ENCODE measurements at places on chromosomes 11 and 22.

GRCh38 chr11:6414874-6415328 is 4.0 kb downstream of the APBB1 start:
- DNase-seq = no peak

GRCh38 chr11:62130283-62131169 is 6.7 kb downstream of the INCENP start:
- DNase-seq = no peak

- peak; percentile 38 for DNase-seq
Observed at GRCh38 chr22:30251711-30252110, 5.2 kb upstream of the LIF start.

- no peak for DNase-seq
Observed at GRCh38 chr11:84069048-84069447, 782.9 kb upstream of the CCDC90B start.

GRCh38 chr11:119629834-119630624 is 99.0 kb downstream of the NECTIN1 start:
- no peak for DNase-seq

DNA sequence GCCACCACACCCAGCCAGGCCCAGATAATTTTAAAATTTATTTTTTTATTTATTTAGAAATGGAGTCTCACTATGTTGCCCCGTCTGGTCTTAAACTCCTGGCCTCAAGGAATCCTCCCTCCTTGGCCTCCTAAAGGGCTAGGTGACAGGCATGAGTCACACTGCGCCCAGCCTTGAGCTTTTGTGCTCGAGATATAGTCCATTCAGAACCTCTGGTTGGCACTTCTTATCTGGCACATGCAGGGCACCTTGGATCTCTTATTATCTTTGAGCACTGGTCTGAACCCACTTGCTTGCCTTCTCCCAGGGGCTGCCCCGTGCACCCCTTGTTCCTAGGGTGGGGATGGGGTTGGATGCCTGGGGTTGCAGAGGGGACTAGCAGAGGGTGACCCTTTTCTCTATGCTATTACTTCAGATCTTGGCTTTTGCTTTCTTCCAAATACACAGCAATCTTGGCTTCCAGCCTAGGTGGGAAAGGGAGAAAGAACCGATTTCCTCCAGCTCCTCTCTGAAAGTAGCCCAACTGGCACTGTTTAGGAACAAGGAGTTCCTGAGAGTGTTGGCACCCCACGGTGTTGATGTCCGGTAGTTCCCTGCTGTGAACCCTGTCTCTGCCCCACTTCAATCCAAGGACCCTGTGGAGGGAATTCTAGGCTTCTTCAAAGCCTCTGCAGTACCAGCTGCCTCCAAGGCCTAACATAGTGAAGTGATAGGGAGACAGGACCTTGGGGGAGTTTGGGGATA is 1.3 kb upstream of the SLC3A2 start:
- DNase-seq = no peak

DNA sequence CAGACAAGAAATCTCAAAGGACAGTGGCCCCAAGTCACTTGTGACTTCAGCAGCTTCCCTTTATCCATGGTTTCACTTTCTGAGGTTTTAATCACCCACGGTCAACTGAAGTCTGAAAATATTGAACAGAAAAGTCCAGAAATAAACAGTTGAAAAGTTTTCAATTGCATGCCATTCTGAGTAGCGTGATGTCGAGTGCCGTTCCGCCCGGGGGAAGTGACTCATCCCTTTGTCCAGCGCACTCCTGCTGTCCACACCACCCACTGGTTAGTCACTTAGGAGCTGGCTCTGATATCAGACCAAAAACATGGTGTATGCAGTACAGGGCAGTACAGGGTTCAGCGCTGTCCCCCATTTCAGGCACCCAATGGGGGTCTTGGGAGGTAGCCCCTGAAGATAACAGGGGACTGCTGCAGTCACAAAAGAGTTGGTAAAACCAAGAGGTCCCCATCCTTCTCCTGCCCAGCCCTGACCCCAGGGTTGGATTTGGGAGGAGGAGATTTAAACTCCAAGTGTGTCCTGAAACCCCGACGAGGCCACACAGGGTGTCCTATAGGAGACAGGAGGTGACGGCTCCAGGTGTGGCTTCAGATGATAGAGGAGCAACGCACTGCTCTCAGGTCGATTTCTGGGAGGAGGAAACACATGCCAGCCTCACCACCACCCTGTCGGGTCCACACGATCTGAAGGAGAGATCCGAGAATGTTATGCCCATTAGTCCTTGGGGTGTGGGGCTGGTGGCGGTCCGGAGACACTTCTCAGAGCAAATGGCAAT is 390.1 kb downstream of the CTTN start:
- DNase-seq = peak; percentile 88

DNA sequence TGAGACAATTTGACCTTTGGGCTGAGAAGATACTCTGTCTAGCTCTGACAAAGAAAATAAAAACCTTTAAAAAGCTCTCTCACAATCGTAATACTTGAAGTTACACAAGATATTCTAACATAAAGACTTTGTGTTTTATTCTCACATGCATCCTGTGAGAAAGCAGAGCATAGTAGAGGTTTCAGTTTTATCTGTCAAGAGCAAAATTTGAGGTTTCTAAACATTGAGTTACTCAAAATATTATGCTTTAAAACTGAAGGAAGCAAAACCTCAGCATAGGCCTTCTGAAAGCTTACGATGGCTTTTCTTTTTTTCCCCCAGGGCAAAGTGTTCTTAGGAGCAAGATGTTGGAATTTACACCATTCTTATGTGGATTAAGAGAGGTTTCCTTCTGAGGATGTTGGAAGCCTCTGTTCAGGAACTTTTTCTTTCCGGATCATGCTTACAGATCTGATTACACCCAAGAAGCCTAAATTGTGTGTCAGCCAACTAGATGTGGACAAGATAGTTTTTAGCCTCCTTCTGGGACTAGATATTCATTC is 15.0 kb upstream of the OR51M1 start:
- no peak for DNase-seq

Data from T1000 (cell line).